Activated CD8-positive, alpha-beta memory T cell treated with anti-CD3 and anti-CD28 coated beads, Interleukin-2, amount 50 U/mL, for 4 hours (primary cell): ENCODE measurements at places on chromosomes 11 and 22.
A peak's percentile ranks its signal among the peaks of the same experiment; 100 is the strongest.

DNA sequence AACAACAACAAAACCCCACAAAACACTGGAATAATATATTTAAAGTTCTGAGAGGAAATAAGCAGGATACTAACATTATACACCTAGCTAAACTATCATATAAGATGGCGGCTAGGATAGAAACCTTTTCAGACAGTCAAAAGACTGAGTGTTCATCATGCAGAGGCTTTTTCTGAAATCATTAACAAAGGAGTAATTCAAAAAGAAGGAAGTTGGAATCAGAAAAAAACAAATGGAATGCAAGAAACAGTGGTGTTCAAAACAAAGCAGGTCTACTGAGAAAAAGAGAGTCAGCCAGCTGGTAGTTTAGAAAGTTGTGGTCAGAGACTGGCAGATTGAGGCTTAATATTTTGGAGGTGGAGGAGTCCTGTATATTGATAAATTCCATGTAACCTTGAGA lies 30.1 kb upstream of the ZBTB44 start:
- DNase-seq = no peak

GRCh38 chr11:22878039-22878438 lies 17.8 kb upstream of the CCDC179 start:
- DNase-seq = no peak

DNA sequence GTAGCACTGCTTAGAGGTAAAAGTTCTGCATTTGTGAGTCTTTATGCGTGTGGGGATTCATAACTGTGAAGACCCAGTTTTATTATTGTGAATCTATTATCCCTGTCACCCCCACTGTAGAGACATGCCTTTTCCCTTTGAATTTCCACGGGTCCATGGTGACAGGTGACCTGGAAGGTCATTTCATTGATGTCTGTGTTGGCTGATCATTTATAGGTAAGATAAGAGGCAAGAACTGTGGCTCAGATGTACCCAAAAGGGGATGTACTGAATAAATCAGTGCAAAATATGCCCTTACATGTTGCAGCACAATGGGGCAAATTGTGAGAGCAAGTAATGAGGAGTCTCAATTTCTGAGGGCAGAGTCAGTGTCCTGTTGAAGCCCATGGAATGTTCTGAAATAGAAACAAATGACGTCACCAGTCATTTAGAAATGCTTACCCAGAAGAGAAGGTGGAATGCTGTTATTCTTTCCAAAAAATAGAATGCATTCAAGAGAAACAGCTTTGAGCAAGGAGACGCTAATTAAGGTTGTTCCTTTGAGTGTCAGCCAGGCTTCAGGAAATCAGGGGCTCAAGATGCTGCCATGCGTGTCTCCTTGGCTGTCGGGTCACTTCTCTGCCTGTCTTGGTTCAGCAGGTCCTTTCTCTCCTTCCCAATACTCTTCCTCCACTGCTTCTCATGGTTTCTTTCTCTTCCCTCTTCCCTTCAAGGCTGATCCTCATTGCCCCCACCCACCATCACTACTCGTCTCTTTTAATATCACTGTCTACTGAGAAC lies 118.7 kb upstream of the E2F8 start:
- no peak for DNase-seq

DNA sequence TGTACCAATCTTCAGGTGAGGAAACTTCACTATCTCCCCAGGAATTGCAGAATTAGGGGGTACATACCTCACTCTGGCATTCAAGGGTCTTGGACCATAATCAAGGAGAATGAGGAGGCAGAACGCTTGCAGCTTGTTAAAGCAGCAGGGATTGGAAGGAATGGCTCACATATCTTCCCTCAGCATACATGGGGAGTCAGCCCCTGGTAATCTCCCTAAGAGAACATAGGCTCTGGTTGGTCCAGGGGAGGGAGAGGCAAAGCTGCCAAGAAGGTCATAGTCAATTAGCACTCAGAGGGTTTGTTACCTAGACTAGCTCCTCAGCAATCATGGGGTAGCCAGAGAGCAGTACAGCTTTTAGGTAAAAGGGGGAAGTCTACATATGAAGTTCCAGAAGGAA lies 256.8 kb downstream of the INSC start:
- no peak for DNase-seq

DNA sequence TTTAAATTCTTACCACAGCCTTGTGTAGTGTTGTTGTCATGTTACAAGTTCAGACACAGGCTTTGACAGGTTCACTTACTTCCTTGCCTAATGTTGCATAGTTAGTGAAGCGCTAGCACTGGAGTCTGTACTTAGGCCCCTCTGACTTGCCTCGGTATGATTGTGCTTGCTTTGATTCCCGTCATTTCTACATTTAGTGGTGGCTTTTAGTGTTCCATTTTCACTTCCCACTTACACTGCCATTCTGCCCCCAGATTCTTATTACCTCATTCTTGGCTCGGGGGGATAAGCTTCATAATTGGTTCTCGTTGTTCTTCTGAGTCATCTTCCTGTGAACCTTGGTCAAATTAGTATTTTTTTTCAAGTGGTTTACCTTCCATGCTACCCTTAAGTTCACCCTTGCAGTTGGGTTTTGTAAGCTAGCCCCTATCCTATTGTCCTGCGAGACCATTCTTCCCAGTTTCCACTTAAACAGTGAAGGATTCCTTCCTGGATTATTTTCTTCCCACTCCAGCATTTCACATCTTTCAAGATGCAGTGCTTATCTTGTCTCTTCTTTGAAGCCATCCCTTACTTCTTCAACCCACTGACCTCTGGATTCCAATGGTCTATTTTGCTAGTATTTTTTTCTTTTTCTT lies 68.7 kb downstream of the DDX10 start:
- DNase-seq = no peak

GRCh38 chr11:409600-410483 lies 5.0 kb downstream of the SIGIRR start:
- DNase-seq = no peak

DNA sequence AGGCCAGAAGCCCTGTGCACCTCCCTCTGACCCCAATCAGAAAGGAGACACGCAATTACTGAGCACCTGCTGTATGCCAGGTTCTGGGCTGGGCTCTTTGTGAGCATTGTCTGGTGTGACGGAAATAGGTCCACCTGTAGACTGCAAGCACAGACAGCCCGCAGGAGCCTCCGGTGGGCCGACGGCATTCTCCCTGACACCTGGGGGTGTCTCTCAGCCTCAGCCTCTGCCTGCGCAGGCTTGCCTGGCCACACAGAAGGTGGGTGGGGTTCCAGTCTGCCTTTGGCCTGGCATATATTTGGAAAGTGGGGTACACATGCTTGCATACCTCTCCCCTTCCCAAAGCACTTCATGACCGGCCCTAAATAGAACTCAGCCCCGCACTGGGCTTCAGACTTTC lies 129.3 kb downstream of the BUD13 start:
- DNase-seq = no peak

GRCh38 chr22:37560608-37561211 lies 430 bp downstream of the CDC42EP1 start:
- DNase-seq = no peak

DNA sequence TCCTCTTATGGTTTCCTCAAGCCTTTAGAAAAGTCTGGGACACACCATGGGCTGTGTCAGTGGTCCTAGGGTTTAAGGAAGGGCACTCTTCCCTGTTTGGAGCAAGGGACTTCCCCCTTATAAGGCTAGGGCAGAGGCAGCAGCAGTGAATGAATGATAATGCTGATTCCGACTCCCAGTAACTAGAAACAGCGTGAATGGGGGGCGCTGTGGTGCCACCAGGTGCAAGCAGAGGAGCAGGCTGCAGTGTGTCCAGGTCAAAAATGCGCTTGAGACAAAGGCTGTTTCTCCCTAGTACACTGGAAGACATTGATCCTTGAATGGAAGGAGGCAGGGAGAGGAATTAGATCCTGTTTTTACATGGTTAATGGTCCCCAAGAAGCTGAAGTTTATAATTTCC lies 11.6 kb upstream of the RIC3 start:
- no peak for DNase-seq

DNA sequence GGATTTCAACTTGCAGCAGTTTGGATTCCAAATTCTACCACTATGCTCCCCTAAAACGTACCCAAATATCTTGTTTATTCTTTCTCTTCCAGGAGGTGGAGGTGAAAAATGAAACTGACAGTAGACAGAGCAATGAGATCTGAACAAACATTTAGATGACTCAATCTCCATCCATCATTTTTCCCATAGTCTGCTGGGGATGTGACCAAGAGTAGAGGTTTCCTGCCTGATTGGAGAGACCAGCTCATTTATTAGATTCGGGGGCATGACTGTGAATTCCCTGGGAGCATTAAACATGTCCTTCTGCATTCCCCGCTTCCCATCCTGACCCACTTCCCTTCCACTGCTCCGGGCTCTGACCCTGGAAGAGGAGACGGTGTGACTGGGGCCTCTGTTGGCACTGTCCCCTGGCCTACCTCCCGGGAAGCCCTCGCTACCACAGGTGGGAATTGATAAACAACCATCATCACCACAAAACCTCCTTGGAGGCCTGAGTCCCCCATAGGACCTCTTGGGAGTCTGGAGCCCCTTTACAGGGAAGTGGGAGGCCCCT lies 20.3 kb downstream of the DKK3 start:
- no peak for DNase-seq

- DNase-seq = no peak
Observed at GRCh38 chr11:41497974-41498373, 38.5 kb upstream of the LRRC4C start.

- no peak for DNase-seq
Observed at GRCh38 chr11:88480223-88480622, 142.7 kb upstream of the CTSC start.

DNA sequence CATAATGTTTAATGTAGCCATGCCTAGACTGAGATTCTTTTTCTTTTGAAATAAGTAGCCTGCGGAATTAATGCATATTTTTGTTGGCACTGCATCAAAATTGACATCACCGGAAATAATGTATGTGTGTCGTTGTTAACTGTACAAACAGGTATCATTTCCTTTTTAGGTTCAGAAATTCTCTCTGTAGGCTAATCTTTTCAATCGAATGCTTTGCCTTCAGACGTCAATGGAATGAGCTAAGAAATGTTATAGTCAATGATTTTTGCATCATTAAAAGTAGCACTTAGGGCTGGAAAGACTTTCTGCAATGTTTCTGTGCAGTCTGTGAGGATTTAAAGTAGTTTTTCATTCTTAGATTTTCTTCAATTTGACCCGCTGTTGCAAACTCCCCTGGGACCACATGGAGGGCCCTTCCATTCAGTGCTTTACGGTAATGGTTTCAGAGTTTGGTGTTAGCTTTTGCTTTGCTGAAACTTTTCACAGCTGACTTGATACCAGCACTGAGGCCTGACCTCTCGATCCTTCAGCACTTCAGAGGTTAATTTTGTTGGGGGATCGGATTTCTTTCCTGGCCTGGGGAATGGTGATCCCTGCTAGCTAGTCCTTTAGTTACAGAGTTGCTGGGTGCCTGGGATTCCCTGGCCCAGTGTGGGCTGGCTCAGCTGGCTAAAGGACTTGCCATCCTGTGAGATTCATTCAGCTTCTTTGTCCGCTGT lies 137.8 kb downstream of the DBX1 start:
- DNase-seq = no peak

GRCh38 chr22:49214976-49215375 lies 612.7 kb downstream of the BRD1 start:
- DNase-seq = no peak

DNA sequence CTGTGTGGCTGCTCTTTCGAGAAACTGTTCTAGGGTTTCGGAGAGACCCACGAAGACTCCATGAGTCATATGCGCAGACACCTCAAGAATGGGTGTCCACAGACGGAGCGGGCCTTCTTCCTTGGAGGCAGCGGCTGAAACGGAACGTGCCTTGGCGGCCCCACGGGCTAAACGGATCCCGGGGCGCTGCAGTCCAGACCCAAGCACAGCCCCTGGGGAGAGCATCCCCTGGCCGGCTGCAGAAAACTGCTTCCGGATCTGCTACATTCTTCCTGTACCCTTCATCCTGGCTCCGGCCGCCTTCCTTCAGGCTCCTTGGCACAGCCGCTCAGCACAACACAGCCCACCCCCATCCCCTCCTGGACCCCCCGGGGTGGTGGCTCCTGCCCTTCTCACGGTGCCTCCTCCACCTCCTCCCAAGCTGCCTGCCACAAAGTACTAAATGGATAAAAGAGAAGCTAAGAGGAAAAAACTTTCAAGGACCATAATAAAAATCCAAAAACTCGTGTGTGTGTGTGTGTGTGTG lies 25.4 kb downstream of the CPT1A start:
- DNase-seq = no peak

GRCh38 chr11:32105871-32106560 lies 15.1 kb downstream of the RCN1 start:
- no peak for DNase-seq

DNA sequence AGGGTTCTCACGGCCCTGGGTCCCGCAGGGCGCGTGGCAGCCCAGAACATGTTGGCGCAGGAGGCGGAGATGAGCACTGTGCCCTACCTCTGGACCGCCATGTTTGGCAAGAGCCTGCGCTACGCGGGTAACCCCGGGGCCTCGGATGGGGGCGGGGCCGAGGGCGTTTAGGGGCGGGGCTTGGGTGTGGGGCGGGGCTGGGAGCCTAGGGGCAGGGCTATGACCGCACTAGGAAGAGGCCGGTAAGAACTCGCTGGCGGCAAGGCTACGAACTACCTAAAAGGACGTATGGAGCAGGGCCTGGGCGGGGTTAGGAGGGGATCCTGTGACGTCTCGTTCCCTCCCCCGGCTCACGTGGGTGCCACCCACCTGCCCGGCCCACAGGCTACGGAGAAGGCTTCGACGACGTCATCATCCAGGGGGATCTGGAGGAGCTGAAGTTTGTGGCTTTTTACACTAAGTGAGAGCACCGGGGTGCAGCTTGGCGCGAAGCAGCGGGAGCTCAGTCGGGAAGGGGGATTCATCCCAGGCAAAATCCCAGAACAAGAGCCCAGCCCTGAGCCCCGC lies 2.8 kb upstream of the LZTR1 start:
- DNase-seq = peak; percentile 56

GRCh38 chr11:1129611-1130160 lies 28.1 kb upstream of the MUC5AC start:
- peak; percentile 13 for DNase-seq

DNA sequence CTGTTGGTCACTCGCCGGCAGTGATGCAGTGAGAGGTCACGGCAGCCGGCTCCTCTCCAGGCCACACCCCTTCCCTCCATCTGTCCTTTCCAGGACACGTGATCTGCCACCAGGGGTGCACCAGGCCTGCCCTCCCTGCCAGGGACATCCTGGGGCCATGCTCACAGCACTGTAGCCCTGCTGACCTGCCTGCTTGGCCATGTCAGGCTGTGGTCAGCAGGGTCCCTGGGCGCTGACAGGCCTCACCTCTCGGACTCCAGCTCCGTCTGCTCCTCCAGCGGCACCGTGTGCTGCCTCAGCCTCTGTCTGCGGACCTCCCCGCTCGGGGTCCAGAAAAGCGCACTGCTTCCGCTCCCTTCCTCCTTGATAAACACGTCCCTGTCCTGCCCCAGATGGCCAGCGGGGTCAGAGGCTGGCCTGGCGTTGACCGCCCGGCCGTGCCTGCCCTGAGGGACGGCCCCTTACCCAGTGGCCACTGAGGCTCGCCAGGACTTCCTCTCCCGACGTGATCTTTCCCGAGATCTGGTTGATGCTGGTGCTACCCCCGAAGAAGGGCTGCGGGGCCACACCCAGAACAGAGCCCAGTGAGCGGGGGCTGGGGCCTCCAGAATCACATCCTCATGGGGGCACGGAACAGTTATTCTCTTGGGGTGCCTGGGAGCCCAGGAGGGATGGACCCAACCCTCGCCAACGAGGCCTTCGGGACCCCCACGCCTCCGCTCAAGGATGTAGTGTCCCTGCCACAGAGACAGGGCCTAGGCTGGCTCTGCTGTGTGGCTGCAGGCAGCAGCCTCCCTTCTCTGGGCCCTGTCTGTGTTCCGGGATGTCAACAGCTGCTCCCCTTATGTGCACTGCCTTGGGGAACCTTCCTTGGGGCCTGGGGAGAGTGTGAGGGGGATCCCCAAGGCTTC lies 36.3 kb upstream of the CARS1 start:
- no peak for DNase-seq
